ENCODE measurements at places on chromosomes 2 and 18.

- no peak for DNase-seq
These were observed 34.2 kb downstream of the DTNB start for GRCh38 chr2:25639131-25639530.

DNA sequence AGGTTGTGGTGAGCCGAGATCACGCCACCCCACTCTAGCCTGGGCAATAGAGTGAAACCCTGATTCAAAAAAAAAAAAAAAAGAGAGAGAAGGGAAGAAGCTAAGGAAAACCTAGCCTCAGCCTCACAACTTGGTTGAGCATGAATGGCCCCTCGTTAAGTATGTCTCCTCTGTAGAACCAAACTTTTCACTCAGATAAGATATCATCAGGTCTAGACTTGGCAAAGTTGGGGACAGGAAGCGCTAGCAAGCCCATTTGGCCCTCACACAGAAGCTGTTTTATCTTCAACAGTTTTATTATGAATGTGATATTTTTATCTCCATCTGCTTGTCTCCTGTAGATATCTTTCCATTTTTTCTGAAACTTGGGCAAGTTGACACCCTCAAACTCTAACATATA lies 3.5 kb upstream of the ASXL2 start:
- DNase-seq = no peak

- DNase-seq = no peak
These were observed 107.8 kb upstream of the DAPL1 start for GRCh38 chr2:158687315-158687714.

DNA sequence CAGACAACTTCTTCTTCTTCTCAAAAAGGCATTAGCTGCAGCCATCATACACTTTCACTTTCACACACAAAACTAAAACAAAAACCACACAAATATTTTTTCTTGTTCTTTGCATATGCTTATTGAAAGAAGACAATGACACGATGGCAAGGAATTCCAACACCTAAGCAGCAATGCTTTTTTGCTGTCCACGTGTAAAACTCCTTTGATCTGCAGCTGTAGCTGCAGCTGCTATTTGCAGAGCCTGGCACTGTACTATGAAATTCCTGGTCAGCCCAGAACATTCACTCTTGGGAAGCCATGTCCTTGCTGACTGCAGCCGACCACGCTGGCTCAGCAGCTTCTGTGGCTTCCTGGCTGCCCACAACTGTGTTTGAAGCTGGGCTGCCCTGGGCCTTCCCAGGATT lies 316.2 kb downstream of the CDH2 start:
- DNase-seq = no peak

- no peak for DNase-seq
These were observed 189.5 kb downstream of the TFCP2L1 start for GRCh38 chr2:121095257-121096080.

DNA sequence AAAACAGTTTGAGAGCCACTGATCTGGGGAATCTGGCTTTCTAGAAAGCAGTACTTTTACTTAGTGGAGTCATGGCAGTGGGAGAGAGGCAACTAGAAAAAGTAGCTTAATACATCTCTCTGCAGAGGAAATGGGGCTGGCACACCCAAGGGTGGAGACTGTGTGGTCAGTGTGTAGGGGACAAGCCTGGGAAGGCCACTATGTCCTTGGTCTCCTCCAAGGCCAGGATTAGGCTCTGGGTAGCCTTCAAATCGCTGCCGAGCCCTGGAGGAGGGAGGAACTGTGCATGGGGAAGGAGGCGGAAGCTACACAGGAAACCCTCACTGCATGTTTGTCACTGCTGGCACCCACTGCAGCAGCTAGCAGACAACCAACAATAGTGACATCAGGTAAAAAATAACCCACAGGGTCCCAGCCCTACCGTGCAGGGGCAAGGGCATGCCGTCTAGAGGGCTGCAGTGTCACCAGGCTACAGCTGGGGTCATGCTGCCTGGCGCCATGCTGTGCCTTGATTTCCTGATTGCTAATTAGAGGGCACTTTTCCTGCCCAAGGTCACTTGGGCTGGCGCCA lies 34.8 kb downstream of the LBH start:
- DNase-seq = no peak

DNA sequence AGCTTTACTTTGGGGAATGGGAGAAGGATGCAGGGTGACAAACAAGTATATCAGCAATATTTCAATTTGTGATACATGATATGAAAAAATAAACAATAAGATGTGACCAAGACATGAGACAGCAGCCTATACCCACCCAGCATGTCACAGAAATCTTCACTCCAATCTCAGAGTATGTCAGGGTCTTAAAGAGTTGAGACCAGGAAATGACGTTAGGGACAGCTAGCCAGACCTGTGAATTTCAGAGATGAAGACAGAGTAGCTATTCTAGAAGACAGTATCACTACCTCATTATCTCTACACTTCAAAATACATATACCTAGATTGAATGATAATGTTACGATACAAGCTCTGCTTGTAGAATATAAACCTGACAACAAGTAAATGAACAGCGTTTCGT lies 282.8 kb downstream of the ZEB2 start:
- DNase-seq = no peak

DNA sequence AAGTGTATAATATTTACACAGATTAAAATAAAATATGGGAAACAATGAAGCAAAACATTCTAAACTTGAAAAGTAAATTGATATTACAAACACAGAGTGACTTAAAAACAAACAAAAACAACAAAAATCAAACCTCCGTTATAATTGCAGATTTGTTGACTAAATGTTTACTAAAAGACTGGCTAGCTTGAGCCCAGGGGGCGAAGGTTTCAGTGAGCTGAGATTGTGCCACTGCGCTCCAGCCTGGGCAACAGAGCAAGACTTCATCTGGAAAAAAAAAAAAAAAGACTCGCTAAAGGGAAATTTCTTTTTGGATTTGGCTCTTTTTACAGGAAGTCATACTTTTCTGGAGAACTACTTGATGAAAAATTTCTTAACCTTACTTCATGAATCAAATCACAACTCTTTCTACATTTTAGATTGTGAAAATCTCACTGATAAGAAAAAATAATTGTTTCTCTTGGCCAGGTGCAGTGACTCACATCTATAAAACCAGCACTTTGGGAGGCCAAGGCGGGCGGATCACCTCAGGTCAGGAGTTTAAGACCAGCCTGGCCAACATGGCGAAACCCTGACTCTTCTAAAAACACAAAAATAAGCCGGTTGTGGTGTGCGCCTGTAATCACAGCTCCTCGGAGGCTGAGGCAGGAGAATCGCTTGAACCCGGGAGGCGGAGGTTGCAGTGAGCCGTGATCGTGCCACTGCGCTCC lies 9.7 kb downstream of the TFPI start:
- DNase-seq = no peak

DNA sequence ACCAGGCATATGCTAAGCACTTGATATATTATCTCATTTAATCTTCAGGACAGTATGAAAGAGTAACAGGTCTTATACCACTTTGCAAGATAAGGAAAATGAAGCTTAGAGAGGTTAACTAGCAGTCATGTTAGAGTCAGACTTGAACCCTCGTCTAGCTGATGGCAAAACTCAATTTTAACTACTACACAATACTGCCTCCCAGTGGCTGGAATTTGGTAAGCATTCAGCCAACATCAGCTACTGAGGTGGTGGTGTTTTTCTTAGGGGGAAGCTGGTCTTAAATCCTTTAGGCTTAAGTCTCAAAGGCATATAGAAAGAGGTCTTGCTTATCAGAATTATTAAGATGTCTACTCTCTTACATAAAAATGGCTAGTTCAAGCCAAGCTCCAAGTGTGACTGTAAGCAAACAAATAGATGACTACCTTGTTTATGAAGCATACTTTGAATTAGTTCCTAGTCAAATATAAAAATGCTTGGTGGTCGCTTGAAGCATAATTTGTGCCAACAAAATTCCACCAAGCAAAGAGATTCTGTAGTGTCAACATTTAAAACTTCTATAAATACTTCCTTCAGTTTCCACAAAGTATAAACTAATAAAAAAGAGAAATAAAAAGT lies 325.4 kb upstream of the FIGN start:
- peak; percentile 8 for DNase-seq

DNA sequence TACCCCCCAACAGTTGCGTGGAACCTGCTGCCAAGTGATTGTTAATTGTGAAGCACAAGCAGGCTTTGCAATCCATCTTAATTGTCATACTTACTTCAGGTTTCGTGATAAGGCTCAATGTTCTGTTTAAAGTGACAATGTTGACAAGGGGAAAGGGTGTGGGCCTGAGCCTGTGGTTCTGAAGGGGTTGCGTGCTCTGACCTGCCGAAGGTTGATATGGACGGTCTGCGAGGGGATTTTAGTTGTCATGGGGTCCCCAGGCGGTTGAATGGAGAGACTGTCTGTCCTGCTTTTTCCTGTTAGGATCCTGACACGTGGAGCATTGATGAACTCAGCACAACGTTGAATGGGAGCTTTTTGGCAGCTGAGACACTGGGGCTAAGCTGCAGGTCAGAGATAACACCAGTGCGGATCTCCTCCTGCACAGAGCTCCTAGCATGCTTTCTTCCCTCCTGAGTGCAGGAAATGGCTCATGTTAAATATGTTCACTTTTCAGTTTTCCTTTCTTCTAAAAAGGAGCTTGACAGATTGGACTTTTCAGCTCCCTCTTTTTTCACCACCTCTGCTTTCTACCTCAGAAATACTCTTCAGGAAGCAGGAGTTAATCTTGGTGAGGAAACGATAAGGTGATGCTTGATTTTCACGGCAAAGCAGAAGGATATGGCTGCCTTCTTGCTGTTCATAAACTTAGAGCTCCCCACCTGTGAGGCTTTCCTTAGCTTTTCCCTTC lies 62.9 kb upstream of the ZEB2 start:
- DNase-seq = no peak

DNA sequence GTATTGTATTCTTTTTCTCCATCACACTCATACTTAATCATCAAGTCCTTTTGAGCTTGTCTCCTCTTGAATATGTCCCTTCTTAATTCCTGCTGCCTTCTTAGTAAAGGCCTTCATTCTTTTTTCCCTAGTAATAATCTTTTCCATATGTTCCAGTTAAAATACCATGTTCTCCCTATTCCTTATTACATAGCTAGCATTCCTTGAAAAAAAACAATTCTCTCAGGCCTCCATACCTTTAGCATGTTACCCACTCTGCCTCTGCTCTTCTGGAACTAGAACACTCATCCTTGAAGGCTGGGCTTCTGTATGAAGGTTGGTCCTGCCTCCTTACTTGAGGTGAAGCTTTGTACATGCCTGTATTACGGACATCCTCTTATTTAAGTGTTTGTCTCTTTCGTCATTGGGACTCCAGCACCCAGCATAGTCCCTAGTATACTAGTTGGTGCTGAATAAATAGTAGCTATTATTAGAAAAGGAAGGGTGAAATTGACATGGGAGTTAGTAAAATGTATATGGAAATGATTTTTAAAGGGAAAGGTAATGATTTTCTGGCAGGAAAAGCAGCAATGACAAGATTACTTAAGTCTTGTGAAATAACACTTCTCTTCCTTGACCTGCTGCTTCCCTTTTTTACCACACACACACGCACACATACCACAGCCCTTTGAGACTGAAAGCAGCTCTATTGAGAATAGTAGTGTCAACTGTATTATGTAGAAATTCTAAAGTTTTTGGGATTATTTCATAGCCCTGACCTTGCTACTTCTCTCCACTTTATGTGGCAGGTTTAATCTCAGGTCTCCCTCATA lies 45.6 kb downstream of the REL start:
- peak; percentile 86 for DNase-seq

GRCh38 chr2:16216558-16216945 lies 276.2 kb downstream of the MYCN start:
- DNase-seq = no peak

GRCh38 chr18:71249791-71250190 lies 960.9 kb downstream of the SOCS6 start:
- DNase-seq = no peak

- DNase-seq = peak; percentile 92
These were observed 15.4 kb downstream of the HK2 start for GRCh38 chr2:74849228-74849892.

GRCh38 chr2:121640380-121641316 lies 8.6 kb downstream of the CLASP1 start:
- DNase-seq = no peak

DNA sequence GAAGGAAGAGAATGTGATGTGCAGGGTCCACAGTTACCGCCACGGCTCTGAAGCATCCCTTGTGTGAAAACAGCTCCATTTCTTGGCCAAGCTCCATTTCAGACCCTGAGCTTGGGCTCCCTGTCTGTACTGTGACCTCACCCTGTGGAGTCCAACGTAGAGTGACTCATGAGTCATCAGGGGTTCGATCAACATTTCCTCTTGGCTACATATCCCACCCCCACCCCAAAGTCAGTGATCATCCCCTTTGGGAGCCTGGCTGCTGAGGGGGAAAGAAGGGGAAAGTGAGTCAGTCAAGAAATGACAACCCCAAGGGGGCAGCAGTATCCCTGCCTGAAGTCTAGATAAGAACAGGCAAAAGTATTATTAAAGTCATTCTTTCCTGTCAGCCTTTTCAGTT lies 62.2 kb downstream of the PAPOLG start:
- DNase-seq = no peak

DNA sequence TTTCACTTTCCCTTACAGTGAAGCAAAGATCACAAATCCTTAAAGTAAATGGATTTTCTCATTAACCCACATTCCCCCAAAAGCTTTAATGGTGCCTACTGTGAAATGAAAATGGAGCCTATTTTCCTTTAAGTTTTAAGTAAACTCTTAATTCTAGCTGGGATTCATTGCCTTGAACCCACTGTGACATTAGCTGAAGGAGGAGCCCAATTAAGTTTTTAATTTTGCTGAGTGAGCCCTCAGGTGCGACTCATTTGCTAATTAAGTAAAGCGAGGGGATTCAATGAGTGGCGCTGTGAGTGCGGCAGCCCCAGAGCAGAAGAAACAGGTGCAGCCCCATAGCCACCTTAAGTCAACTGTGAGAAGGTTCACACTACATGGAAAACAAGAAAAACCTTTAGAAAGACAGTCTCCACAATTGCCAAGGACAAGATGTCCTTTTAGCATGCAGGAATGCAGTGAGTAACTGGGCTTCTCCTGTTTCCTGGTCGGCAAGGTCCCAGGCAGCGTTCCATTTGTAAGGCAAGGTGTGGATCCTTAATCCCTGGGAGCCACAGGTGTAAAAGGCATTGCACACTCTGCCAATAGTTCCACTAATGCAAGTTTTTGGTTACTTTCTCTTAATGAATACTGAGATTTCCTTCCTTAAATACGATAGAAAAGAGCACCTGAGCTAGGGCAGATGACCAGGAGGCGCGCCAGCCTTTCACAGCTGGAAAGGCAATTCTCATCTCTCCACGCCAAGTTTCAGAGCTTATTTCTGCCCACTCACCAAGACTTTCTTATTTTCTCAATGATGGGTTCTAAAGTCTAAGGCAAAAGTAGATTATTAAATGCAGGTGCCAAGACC lies 87.7 kb downstream of the TMEM18 start:
- DNase-seq = no peak

Data from HL-60 (cell line).